ENCODE measurements at places on chromosomes 6 and 20.

DNA sequence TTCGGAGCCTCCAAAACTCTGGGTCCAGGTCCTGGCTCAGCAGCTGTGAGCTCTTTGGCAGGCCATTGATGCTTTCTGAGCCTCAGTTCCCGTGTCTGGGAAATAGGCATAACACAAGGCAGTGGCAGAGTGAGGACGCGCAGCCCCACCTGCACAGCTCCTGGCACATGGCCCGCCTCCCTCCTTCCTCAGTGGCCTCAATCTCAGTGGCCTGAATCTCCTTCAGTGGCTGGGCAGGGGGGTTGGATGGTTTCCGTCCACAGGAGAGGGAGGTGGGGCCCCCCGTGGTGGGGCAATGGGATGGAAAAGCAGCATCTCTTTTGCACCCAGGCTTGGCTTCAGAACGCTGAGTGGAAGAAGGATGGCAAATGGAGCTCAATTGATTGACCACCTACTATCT, 5.1 kb downstream of the RSPO4 start:
- no peak for DNase-seq

GRCh38 chr6:144568241-144568640, 283.1 kb downstream of the UTRN start:
- DNase-seq = no peak

- no peak for DNase-seq
These were observed 31.5 kb upstream of the TBC1D32 start for GRCh38 chr6:121365536-121366521.

GRCh38 chr6:162825597-162825996, 97.8 kb downstream of the PACRG start:
- DNase-seq = no peak

- no peak for DNase-seq
These were observed 45.9 kb upstream of the TAB2 start for GRCh38 chr6:149271348-149272340.

DNA sequence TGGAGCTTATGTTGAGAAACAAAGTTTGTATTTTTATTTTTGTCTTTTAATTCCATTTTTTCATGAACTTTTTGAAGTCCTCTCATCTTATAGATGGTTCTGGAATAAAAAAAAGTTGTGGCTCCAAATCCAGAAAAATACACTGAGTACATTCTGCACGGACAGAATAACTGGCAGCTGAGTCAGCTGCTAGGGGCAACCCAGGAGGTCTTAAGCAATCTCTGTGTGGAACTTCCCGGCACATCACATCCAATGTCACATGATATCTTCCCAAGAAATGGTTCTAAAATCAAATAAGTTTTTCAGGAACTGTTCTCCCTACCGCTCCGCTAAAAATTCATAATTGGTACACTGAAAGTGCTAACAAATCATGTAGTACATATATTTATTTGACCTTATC, 29.8 kb downstream of the SLC13A3 start:
- no peak for DNase-seq

GRCh38 chr6:32058511-32058963, 20.3 kb downstream of the CYP21A2 start:
- DNase-seq = no peak

- DNase-seq = no peak
These were observed 496.7 kb downstream of the C6orf118 start for GRCh38 chr6:164812706-164813105.

- DNase-seq = no peak
These were observed 13.3 kb upstream of the IL20RA start for GRCh38 chr6:137058037-137058436.

DNA sequence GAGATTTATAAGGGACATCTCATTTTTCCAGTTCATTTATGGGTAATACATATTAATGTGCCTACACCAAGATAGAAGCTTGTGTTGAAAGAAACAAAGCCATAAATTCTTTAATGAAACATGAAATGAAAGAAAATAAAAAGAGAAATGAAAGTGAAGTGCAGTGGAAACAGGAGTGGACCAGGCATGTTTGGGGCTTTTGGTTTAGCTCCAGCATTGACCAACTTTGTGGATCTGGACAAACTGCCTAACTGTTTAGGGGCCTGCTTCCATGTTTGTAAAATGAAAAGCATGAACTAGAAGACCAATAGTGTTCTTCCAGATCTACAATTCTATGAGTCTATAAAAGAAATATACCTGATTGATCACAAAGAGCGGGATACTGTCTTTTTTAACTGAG, 124.9 kb downstream of the GJA10 start:
- no peak for DNase-seq

GRCh38 chr6:134363323-134364039, 45.6 kb upstream of the SGK1 start:
- DNase-seq = no peak

DNA sequence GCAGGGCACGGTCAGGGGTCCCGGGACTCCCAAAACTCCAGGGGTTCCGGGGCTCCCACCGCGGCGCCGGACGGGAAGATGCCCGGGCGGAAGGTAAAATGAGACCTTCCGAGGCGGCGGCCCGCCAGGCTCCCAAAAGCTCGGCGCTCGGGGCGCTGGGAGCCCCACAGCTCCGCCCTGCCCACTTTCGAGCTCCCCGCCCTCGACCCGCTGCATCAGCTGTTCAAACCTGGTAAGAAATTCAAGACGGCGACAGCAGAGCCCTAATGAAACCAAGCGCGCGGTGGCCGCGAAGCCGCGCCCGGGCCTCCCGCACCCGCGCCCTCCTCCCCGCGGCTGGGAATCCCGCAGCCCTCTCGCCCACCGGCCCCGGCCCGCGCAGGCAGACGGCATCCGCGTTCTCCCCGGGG, 369 bp downstream of the SLC4A11 start:
- DNase-seq = peak; percentile 23

DNA sequence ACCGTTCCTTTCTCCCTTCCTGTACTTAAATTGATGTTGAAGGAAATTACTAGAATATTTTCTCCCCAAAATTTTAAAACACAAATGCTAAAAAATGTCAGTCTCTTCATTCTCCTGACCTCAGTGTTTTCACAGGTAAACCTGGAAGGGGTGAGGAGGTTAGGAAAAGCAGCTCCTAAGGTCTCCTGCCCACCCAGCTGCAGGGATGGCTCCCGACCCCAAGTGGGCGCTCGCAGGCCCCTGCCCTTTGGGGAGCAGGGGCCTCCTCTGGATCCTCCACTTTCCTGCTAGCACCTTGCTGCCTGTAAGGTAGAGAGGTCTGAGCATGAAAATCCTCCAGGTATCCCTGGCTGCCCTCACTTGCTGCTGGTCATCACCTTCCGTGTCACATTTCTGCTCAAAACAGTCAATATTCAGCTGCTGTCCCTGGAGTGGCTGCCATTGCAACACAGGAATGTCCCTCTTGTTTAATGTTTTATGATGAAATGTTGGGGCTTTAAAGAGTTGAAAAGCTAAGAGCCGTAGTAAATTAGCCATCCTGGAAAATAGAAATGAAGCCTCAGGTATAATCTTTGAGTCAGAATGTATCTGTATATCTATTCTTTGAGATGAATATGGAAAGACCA, 10.9 kb upstream of the HSP90AB1 start:
- DNase-seq = no peak

DNA sequence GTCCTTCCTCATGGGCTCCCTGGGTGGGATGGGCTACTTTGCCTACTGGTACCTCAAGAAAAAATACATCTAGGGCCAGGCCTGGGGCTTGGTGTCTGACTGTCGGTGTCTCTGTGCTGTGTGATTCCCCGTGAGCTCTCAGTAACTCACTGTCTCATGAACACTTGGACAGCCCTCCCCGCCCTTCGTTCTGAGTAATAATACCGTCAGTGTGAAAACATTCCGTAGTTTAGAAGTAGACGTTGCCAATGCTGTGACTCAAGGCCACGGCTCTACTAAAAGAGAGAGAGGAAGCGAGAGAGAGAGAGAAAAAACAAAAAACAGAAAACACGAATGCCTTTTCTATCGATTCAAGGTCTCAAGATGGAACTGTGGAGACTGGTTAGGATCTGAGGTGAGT, 31.8 kb downstream of the FITM2 start:
- DNase-seq = no peak

DNA sequence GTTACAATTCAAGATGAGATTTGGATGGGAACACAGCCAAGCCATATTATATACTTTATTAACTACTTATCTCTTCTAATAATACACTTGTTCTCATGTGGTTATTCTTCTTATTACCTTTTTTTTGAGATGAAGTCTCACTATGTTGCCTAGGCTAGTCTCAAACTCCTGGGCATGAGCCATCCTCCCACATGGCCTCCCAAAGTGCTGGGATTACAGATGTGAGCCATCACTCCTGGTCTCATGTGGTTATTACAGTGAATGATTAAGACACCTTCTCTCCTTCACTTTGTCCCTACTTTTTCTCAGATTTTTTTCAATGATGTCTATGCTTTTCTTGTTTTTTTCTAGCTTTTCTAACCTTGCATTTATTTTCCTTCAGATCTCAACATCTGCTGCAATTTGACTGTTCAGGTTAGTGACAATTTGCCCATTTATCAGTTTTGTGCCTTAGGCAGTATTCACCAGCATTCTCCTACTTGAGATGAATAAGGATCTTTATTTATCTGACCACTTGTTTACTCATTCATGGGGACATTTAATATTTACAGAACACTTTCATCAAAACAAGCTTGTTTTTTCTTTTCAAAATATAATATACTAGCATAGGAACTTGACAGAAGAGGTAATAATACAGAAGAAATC, 105.7 kb downstream of the SLC16A10 start:
- DNase-seq = no peak

DNA sequence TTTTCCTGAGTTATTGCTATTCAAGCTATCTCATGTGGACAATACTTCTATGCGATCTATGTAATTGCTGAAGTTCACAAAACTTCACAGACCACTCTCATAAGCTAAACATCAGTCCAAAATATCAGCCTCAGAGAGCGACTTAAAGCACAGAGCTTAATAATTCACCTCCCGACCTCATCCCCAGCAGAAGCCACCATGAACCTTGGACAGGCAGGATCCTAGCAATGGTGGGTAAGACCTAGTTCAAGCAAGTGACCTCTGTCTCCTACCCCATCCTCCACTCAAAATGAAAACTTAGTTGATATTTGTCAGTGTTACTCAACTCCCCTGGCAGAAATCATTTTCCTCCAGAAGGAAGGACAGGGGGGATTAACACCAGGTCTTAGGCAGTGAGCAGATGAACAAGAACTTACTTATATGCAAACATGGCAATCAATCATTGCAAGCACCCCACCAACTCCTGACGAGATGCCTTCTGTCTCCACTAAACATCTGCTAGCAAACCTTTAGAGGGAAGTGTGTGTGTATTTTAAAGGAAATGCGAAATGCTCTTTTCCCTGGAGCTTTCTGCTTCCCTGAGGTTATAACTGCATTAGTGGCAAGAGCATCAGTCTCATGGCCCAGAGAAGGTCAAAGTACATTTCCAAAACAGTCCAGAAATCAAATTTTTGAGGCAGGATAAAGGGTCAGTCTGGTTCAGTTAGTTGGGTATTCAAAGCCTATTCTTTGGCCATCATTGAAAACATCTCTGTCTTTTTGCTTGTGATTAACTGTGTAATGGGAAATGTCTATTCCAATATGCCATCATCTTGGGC, 90.0 kb downstream of the SLC22A23 start:
- no peak for DNase-seq

- peak; percentile 49 for DNase-seq
These were observed 26.1 kb upstream of the NEDD9 start for GRCh38 chr6:11258260-11259237.

DNA sequence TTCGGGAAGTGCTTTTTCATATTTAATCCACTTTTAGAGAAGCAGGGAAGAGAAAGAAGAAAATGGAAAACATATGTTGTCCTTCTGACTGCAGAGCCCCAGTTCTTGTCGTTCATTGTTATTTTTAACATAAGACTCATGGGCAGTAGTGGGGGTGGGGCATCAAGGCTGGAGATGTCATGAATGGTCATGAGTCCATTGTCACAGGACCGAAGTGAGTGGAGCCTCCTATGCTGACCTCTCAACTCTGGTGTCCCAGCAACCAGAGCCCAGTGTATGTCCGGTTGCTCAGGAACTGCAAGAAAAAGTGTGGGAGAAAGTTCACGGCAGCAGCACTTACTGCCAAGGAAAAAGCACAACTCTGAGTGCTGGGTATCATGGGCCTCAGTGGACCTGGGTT, 108.6 kb downstream of the BANF2 start:
- DNase-seq = no peak

- DNase-seq = no peak
These were observed 146.9 kb upstream of the VGLL2 start for GRCh38 chr6:117118490-117118889.

GRCh38 chr6:8013763-8014162, 50.4 kb downstream of the BLOC1S5 start:
- no peak for DNase-seq

DNA sequence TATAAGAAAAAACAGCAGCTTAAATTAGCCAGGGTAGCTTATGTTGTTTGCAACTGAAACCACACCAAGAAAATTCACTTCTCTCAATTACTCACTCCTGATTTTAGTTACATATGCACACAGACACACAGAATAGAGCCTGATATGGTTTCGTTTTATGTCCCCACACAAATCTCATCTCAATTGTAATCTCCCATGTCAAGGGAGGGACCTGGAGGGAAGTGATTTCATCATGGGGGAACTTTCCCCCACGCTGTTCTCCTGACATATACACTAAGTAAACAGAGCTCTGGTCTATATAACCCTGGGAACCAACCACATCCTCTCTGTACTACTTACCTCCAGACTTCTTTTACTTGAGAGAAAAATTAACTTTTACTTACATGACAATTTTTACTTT, 9.8 kb downstream of the OR12D1 start:
- DNase-seq = no peak

DNA sequence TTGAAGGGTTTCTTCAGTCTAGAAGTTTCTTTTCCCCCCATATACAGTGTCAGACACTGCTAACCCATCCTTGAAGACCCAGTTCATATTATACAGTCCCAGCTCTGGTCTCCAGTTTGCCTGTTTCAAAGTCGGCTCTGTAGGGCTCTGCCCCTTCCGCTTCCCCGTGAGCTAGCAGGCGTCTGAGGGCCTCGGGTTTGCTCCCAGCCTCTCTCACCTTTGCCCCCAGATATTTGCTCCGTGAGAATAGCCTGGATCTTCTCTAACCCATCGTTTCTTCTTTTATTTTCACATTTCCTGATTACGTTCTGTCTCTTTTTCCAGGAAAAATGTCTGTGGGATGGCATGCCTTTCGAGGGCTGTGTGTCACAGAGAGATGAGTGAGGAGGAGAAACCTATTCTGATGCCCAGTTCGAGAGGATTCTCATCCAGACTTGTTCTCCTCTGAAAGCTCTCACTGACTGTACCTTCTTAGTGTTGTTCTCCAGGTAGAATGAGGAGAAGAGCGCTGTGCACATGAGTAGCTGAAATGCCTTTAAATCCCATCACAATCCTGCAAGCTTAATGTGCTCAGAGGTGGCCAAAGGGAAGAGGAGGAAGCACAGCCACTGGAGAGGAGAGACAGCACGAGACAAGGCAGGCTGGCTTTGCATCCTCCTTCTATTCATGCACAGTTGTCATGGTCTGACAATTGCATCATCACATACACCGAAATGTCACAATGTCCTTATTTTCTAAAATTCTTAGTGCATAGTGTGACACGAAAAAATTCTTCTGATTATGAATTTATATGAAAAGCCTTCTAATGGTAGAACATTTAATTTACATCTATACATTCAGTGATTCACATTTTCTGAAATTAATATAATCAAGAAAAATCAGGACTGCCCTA, 171.1 kb downstream of the FOXA2 start:
- no peak for DNase-seq
